ENCODE measurements at places on chromosomes 6 and 20.

DNA sequence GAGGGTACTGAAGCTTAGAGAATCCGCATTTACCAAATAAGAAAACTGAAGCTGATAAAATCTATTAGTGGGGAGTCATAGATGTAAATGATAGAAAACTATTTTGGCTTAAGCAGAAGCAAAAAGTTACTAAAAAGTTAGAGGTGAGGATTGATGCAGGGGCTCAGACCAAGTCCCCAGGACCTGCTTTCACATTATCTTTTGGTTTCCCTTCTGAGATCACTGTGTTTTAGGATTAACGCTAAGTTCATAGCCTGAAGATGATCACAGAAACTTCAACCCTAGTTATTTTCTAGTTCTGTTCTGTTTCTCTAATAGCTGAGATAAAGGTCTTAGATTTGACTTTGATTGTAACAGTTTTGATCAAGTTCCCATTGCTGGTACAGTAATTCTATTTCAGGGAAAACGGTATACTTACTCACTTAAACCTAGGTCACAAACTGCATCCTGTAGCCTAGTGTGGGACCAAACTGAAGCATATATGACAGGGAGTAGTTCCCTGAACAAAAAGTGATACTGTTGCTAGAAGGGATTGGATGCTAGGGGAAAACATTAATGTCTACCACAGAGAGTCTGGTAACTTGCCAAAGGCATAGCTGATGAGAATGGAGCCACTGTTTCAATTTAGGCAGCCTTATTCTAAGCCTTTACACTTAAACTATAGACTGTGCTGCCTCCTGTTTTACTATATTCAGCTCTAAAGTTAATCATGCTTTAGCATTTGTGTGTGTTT lies 13.1 kb downstream of the CYB5R4 start:
- no peak for DNase-seq

- DNase-seq: no peak
Observed at GRCh38 chr6:37366910-37367309, 13.1 kb downstream of the RNF8 start.

DNA sequence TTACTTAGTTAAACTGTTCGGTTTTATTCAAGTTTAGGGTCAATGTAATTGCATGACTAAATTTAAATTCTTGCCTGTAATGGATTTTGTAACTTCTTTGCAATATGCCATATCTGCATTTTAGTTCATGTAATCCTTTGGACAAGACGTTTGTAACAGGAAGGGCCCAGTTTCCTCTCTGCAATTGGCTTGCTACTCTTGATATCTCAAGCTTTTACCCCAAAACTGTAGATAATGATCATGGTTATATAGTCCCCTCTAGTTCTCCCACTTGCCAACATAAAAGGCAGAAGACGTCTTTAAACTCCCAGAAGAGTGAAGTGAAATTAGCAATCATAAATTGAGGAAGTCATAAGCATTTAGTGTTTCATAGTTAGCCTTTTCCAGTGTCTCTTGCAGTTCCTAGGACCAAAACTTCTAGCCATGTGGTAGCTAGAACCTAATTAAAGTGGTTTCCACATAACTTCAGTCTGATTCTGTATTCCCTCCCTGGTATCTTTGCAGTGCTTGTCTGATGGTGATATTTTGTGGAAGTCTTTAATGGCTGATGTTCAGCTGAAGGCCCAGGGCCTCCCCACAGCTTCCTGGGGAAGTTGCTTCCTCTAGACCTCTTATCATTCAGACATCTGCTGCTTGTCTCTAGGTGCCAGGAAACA lies 117.8 kb upstream of the SUPT3H start:
- DNase-seq: no peak

DNA sequence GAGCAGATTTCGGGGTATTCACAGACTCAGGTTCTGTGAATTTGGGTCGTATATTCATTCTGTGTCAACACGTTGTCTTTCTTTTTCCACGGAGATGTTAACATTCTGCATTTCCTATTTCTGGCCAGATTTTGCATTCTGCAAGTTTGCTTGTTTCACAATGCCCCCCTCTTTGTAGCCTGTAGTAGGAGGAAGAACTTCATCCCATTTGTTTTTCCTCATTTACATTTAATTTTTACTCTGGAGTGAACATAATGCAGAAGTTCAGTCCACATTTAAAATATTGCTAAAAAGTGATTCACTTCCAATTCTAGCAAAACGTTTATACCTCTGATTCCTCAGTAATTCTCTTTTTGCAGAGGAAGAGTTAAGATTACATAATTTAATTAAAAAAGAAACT lies 12.9 kb downstream of the TAGAP start:
- no peak for DNase-seq

GRCh38 chr6:11869672-11870340 lies 91.2 kb upstream of the ADTRP start:
- no peak for DNase-seq

GRCh38 chr6:16130437-16130891 lies 1.6 kb downstream of the MYLIP start:
- DNase-seq: no peak

GRCh38 chr6:163190786-163191185 lies 223.7 kb upstream of the QKI start:
- no peak for DNase-seq

DNA sequence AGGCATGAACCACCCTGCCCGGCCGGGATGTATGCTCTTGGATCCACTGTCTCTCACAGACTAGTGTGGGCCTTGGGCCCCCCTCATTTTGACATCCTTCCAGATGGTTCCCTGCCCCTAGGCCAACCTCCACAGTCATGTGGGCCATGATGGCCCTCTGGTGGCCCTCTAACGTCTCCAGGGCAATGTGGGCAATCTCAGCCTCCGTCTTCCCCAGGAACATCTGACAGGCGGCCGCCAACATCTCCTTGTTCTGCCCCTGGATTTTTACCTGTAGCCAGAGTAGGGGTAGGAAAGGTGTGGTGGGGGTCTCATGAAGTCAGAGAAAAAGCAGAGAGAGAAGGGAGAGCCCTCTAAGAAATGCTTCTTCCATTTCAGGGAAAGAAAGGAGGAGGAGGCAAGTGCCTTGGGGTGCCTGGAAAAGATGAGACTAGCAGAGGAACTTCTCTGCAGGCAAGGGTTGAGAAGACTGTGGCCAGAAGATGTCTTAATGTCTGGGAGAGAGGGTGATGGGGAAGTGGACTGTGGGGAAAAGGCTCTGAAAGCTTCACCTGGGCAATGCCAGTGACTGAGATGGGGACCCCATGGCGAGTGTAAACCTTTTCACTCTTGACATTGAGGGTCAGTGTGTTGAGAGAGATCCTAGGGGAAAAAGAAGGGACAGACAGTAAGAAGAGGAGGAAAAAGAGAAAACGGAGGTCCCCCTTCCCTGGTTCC lies 1.3 kb downstream of the FLOT1 start:
- peak; percentile 72 for DNase-seq

DNA sequence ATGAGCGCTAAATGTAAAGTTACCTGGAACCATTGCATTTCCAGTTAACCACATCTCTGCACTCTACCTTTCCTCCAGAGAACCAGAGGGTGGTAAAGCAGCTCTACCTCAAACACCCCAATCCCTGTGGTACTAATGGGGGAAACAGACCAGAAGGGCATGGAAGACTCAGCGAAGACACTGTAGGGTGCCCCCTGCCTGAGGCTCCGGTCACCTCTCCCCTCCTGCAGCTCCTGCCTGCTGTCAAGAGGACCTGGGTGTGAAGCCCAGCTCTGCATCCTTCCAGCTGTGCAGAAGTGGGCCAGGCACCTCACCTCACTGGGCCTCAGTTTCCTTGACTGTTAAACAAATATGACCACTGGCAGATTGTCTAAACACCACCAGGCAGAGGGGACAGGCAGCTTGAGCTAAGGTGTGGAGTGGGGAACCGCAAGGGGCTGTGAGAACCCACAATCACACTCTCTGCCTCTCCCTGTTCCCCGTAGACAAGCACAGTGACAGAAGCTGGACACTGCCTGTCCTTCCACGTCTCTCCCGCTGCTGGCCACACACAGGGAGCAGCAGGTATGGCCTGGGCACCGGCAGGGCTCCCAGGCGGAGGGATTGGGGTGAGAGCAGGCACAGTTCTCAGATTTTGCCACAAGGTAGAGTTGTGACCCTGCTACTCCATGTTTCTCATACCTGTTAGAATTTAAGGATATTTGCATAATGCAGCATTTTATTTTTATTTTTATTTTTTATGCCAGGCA lies 9.1 kb upstream of the BPIFA2 start:
- no peak for DNase-seq

DNA sequence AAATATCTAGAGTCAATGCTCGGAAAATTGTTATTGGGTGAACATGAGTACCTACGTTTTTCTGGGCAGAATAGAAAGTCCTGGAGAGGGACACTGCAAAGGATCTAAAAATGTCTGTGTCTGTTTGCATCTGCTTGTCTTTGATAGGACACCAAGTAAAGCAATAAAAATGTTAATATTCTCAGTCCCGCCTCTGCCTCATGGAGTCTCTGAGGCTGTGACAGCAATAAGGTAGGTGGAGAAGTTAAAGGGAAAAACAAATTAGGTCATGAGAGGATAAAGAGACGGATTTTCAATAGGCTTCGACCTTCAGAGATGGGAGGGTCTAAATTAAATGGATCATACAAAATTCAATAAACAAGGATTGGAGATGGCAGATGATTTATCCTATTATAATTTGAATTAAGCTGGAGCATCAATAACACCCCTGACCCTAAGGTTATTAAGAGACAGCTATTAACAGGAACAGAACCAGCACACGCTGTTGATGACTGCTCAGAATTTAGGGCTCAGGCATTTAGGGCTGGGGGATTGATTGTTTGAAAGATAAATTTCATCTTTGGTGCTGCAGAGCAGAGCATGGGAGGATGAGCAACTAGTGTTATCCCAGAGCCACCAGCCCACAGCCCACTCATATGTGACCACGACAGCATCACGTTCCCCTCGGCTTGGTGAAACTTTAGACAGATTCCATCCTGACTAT lies 620.3 kb upstream of the CDH4 start:
- DNase-seq: no peak

DNA sequence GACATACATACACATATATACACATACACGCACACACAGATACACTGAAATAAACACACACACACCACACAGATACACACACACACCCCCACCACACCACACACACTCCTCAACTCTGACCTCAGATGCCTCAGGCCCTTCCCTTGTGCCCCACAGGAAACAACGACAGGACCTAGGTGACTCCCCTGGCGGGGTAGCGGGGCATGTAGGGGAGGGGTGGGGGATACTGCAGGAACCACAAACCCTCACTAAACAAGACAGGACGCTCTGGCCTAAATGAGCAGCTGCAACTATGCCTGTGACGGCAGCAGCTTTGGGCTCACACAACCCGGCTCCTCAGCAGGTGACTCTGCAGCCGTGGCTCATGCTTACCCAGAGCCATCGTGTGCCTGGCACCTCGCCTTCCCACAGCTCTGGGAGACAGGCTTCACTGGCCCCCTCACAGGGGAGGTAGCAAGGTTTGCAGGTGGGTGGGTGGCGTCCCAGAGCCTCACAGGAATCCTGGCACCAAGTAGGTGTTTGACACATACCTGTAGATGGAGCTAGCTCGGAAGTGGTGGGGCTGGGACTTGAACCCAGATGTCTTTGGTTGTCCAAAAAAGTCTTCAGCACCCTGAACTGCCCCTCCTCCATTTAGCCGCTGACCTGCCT lies 100.8 kb downstream of the GRM4 start:
- DNase-seq: no peak

DNA sequence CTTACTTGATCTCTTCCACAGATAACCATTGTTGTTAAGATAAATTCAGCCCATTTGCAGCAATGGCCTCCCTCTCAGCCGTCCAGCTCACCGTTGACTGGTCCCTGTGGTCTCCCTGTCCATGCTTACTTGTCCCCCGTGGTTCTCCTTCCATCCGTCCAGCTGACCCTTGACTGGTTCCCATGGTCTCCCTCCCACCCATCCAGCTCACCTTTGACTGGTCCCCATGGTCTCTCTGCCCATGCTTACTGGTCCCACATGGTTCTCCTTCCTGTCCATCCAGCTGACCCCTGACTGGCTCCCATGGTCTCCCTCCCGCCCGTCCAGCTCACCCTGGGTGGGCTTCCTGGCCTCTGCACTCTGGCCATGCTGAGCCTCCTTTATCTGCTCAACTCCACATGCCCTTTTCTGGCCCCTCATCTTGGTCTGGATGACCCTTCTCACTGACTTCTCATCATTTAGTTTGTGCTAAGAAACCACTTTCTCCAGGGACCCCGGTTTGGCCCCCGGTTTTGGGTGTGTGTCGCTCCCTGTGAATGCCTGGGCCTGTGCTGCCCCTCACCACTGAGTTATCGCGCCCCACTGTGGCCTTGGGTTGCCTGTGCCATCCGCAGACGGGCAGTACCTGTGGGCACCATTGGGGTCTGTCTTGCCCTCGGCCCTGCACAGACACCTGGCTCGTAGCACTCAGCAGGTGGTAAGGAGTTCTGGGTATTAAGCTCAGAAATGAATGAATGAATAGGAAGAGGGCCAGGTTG lies 146.4 kb downstream of the ERMARD start:
- no peak for DNase-seq

DNA sequence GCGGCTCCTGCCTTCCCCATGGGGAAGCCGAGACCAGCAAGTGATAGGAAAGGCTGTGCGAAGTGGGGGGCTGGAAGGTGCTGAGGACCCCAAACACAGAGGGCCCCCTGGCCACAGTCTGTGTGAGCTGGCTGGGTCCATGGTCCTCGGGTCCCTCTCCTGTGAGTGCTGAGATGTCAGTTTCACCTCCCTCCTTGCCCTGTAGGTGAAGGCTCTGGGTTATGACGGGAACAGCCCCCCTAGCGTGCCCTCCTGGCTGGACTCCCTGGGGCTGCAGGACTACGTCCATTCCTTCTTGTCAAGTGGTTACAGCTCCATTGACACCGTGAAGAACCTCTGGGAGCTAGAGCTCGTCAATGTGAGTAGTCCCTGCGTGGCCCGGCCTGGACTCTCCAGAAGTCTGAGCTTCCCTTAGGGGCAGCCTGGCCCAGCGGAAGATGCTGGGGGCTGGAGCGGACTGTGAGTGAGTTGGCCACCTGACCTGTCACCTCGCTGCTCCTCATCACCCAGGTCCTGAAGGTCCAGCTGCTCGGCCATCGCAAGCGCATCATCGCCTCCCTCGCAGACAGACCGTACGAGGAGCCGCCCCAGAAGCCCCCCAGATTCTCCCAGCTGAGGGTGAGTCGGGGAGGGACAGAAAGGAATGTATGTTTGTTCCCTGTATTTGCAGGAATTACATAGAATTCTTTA lies 61.7 kb downstream of the TCP11 start:
- DNase-seq: no peak

- DNase-seq: no peak
Observed at GRCh38 chr20:25248786-25249172, 894 bp downstream of the PYGB start.

- no peak for DNase-seq
Observed at GRCh38 chr6:159594106-159594749, 98.8 kb downstream of the SOD2 start.

GRCh38 chr6:3566812-3567211 lies 110.0 kb upstream of the SLC22A23 start:
- no peak for DNase-seq

- DNase-seq: no peak
Observed at GRCh38 chr20:37511610-37512275, 9.3 kb upstream of the NNAT start.

- no peak for DNase-seq
Observed at GRCh38 chr20:46953596-46953995, 59.0 kb downstream of the EYA2 start.
